Fibroblast of skin of scalp (primary cell): ENCODE measurements at places on chromosomes 3 and 15.

DNA sequence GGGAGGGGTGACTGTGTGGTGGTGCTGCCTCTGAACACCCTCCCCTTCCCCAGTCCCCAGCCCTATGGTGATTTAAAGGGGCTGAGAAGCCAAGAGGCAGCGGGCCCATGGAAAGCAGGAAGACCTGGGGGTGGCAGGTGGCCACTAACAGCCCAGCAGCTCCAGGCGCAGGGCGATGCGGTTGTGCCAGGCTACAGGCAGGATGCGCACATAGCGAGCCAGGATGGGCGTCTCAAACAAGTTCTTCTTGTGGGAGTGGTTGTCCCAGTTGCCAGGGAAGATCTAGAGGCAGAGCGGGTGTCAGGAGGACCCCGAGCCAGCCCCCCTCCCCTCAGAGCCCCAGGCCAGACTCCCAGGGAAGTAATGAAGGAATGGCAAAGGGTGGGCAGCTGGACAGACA, 3.9 kb upstream of the HAPLN3 start:
- no peak for DNase-seq

DNA sequence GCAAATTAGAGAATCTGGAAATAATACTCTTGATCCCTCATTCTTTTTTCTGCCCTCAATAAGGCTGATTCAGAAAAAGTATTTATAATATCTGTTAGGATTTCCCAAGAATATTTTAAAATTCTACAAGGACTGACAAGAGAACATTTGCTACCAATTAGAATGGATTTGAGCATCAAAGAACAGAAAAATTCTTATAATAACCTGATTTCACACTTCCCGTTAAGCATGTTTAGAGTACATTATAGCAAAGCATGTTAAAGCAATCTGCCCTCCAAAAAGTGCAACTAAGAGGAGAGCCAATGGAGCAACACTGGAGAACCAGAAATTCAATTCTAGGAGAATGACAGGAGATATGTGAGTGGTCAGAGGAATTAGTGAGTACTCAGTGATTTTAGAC, 57.2 kb downstream of the THBS1 start:
- DNase-seq: no peak

- DNase-seq: no peak
Observed at GRCh38 chr3:197219619-197220018, 78.8 kb downstream of the DLG1 start.

GRCh38 chr3:146470425-146470990, 1.1 kb upstream of the PLSCR2 start:
- DNase-seq: no peak

GRCh38 chr3:188111002-188111584, 42.9 kb upstream of the LPP start:
- no peak for DNase-seq

GRCh38 chr3:100023595-100023994, 90.7 kb downstream of the FILIP1L start:
- DNase-seq: no peak

GRCh38 chr15:27427276-27427675, 456.3 kb downstream of the GABRG3 start:
- no peak for DNase-seq

- DNase-seq: peak; percentile 95
Observed at GRCh38 chr3:8851703-8852102, 82.3 kb upstream of the OXTR start.

DNA sequence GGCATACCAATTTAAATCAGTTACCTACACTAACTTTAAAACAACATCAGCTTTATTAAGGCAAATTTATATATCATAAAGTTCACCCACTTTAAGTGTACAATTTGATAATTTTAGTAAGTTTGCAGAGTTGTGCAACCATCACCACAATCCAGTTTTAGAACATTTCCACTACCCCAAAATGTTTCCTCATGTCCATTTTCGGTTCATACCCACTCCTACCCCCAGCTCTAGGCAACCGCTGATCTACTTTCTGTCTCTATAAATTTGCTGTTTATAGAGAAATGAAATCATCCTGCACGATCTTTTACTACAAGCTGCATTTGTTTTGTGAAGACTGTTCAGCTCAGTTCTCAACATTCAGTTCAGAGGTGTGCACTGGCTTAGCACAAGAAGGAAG, 31.5 kb upstream of the FAM81A start:
- DNase-seq: no peak

DNA sequence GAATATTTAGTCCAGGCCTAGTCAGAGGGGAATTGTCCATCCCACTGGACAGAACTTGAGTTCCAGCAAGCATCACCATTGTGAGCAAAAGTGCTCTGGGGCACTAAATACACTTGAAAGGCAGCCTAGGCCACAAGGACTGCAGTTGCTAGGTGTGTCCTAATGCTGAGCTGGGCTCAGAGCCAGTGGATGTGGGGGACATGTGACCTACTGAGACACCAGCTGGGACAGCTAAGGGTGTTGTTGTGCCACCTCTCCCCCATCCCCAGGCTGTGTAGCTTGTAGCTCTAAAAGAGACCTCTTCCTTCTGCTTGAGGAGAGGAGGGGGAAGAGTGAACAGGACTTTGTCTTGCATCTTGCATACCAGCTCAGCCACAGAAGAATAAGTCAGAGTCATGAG, 120.9 kb downstream of the DTWD1 start:
- DNase-seq: no peak

DNA sequence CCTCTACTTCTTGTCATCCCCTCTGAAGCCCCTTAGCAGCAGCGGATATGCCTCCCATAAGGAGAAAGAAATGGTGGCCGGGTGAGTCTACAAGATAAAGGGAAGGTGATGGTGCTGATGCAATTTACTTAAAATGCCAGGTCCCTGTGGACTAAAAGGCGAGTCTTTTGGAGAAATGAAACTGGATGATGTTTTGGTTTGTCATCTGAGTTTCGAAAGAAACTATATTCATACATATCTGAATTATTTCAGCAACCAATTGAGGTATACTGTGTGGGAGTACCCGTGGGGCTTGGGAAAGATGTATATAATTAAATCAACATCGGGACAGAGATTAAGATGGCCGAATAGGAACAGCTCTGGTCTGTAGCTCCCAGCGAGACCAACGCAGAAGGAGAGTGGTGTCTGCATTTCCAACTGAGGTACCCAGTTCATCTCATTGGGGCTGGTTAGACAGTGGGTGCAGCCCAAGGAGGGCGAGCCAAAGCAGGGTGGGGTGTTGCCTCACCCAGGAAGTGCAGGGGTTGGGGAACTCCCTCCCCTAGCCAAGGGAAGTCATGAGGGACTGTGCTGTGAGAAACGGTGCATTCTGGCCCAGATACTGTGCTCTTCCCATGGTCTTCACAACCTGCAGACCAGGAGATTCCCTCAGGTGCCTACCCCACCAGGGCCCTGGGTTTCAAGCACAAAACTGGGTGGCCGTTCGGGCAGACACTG, 210.6 kb upstream of the CHRM5 start:
- DNase-seq: no peak

- no peak for DNase-seq
Observed at GRCh38 chr15:95085056-95085455, 853.7 kb downstream of the MCTP2 start.

DNA sequence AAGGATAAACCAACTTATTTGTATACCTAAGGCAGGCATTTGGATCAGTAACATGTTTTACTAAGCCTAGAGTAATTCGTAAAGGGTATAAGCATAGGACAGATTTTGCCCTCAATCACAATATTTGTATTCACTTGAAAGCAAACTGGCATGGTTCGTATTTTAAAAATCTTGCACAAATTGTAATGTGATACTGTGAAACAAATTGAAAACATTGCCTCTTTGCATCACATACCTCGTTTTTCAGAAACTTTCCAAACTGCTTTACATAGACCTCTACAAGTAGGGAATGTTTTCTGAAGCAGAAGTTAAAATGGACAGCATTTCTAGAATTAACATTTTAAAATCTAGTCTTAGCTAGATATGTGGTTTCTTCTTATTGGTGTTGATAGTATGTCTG, 11.6 kb downstream of the KBTBD8 start:
- DNase-seq: no peak

DNA sequence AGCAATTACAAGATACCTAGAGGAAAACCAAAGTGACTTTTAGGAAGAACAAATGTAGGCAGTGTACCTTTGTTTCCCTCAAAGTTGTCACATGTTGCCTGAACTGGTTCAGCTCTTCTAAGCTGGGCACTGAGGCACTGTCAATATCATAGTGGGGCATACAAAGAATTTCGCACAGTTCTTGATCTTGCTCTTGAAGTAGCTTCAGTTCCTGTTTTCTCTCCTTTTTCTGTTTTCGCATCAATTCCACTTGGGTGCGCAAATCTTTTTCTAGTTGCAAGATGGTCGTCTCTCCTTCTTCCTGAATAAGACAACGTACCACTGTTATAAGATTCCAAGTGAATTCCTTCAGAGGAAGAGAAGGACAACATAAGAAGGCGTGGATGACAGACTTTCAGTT, 12.7 kb downstream of the PRC1 start:
- DNase-seq: no peak
